ENCODE measurements at places on chromosomes 11 and 22.

- DNase-seq = no peak
Measured at GRCh38 chr11:64890522-64890939, 12.1 kb upstream of the EHD1 start.

DNA sequence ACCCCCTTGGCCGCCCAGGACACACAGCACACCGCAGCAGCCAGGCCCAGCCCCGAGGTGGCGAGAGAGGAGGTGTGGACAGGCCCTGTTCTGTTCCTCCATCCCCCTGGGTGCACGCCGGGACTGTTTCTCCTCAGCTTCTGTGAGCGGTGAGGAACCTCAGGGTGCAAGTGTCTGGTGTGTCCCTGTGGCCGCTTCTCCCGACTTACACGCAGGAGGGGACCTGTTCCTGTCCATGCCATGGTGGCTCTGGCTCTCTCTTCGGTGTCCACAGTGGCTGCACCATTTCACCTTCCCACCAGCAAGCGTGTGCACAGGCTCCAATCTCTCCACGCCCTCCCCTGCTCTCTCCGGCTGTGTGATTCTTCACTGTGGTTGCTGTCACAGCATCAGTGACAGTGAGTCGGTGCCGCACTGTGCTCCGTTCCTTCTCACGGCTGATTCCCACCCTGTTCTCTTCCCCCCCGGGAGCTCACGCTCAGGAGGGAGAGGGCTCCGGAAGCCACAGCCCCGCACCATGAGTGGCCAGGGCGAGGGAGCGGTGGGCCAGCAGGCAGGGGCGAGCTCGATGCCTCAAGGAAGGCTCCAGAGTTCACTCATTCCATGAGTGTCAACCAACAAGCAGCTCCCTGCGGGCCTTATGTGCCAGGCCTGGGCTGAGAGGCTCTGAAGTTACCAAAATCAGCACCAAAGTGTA, 18.6 kb upstream of the WNT7B start:
- no peak for DNase-seq

- DNase-seq = peak; percentile 62
Measured at GRCh38 chr11:86919557-86920210, 35.5 kb downstream of the FZD4 start.

GRCh38 chr22:38949889-38950405, 7.5 kb upstream of the APOBEC3A start:
- no peak for DNase-seq

DNA sequence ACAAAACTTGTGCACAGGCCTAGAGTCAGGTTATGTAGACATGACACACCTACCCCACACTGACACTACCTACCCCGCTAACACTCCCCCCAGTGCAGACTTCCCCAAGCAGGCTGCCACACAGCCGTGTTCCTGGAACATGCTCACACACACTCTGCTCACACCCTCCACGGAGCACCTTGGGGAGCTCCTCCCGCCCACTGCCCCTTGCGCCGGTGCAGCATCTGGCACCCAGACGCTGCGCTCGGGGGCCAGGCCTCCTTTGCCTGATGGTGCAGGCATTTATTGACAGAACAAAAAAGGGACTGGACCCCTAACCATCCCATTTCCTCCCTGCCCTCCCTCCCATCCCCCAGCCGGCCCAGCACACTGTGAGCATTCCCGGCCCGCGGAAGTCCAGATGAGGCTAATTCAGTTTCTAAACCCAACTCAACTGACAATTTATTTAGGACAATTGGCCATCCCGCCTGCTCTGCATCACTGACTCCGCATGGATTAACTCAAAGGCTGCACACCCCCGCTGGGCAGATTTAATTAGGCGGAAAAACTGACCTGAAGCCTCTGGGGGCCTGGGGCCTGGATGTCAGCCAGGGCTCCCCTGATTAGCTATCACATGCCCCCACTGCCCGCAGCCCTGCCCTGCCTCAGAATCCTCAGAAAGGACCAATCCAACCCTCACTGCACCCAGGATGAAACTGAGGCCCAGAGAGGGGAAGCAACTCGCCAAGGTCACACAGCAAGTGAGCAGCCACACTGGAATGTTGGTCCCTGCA, 30.1 kb downstream of the KCNC1 start:
- no peak for DNase-seq

Measured in GM03348 (cell line).